ENCODE measurements at places on chromosomes 3 and 15.

- no peak for DNase-seq
Observed at GRCh38 chr3:186534113-186534669, 10.0 kb downstream of the CRYGS start.

- DNase-seq: no peak
Observed at GRCh38 chr15:34436126-34436955, 1.3 kb downstream of the GOLGA8A start.

DNA sequence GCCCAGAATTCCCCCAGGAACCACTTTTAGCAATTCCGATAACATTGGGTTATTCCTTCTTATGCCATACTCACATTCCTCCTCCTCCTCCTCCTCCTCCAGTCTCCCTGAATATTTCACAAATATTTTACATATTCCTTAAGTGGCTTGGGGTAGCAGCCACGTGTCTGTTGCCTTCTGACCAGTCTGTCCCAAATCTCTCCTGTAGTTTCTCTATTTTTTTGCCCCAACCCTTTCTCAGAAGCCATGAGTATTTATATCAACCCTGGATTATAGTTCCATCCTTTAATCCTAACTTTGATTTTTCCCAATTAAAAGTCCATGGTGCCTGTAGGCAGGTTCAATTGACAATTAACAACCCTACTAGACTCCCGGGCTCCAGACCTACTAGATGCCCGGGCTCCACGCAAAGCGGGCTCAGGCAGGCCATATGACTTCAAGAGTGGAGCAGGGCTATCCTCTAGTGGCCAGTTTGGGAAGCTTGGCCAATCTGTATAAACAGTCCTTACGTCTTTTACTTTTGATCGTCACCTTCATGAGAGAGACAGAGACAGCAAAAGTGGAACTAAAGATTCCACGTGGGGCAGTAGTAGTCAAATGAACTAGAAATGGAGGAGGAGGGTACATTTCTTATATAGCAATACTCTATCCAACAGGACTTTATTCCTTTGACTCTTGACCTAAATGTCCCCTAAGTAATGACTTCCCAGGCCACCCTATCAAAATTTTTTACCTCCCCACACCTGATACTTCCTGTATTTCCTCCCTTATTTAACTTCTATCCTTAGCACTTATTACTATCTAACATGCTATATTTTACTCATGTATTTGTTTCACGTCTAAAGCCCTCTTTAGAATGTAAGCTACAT, 69.7 kb downstream of the USF3 start:
- no peak for DNase-seq

- DNase-seq: no peak
Observed at GRCh38 chr3:149382101-149382467, 4.6 kb upstream of the TM4SF1 start.

DNA sequence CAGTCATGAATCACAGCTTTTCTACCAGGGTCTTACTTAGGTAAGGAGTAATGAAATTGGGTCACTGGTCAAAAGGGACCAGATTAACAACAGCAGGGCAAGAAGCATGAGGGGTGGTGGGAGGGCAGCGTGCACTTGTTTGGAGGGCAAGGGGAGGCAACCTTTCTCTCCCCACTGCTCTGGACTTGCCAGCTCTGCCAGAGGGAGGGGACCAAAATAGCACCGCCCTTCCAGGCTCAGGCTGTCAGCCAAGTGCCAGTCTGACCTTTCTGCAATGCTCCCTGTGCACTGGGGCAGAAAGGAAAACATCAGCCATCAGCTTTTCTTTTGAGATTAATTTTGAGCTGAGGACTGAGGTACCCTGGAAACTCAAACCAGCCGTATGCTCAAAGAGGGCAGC, 4.5 kb upstream of the ULK3 start:
- no peak for DNase-seq

GRCh38 chr15:36951731-36952247, 148.6 kb downstream of the MEIS2 start:
- no peak for DNase-seq

- no peak for DNase-seq
Observed at GRCh38 chr3:133835418-133835743, 29.8 kb downstream of the SRPRB start.

- no peak for DNase-seq
Observed at GRCh38 chr15:35506272-35506870, 39.6 kb downstream of the DPH6 start.

GRCh38 chr3:157103280-157103679, 56.7 kb downstream of the CCNL1 start:
- no peak for DNase-seq

- no peak for DNase-seq
Observed at GRCh38 chr15:81723701-81724100, 322.1 kb downstream of the MEX3B start.

DNA sequence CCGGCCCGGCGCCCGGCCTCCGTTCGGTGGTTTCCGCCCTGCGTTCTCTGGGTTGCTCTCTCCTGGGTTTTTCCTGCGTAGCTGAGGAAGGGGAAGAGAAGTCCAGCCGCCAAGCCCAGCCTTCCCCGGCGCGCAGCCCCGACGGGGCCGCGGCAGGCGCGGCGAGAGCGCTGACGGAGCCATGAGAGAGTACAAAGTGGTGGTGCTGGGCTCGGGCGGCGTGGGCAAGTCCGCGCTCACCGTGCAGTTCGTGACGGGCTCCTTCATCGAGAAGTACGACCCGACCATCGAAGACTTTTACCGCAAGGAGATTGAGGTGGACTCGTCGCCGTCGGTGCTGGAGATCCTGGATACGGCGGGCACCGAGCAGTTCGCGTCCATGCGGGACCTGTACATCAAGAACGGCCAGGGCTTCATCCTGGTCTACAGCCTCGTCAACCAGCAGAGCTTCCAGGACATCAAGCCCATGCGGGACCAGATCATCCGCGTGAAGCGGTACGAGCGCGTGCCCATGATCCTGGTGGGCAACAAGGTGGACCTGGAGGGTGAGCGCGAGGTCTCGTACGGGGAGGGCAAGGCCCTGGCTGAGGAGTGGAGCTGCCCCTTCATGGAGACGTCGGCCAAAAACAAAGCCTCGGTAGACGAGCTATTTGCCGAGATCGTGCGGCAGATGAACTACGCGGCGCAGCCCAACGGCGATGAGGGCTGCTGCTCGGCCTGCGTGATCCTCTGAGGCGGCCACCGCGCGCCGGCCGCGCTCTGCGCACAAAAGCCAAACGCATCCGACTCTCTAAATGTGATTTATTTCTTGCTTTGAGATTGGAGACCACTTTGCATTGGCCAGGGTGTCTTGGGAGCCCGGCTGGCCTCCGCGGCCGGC, 727 bp downstream of the RAP2B start:
- no peak for DNase-seq

- DNase-seq: no peak
Observed at GRCh38 chr3:65145680-65146079, 457.9 kb upstream of the ADAMTS9 start.

- no peak for DNase-seq
Observed at GRCh38 chr3:40997711-40998519, 201.4 kb upstream of the CTNNB1 start.

- no peak for DNase-seq
Observed at GRCh38 chr3:126773783-126774182, 69.7 kb downstream of the CHCHD6 start.

DNA sequence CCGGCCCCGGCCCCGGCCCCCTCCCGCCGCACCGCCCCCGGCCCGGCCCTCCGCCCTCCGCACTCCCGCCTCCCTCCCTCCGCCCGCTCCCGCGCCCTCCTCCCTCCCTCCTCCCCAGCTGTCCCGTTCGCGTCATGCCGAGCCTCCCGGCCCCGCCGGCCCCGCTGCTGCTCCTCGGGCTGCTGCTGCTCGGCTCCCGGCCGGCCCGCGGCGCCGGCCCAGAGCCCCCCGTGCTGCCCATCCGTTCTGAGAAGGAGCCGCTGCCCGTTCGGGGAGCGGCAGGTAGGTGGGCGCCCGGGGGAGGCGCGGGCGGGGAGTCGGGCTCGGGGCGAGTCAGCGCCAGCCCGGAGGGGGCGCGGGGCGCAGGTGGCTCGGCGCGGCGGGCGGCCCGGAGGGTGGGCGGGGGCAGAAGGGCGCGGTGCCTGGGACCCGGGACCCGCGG, 352 bp downstream of the CHRD start:
- no peak for DNase-seq

DNA sequence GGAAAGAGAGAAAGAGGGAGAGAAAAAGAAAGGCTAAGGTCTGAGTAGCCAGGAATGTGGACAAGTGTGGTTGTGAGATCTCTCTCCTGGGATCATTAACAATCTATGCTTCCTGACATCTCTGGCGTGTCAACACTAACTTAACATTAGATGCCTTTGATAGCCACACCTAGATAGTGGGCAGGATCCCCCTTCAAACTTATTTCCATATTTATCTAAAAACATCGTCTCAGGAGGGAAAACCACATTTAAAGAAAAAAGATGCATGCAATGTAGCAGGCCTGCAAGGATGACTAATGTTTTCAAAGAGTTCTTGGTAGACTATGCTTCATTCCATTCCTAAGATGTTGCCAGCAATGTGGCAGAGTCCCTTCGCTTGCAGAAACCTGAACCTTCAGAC, 80.9 kb downstream of the MLH1 start:
- DNase-seq: no peak

- no peak for DNase-seq
Observed at GRCh38 chr15:64568765-64569164, 108.4 kb downstream of the ZNF609 start.

GRCh38 chr15:52232327-52232726, 41.1 kb upstream of the GNB5 start:
- DNase-seq: no peak

GRCh38 chr3:149547954-149548668, 73.6 kb downstream of the TM4SF4 start:
- DNase-seq: no peak

- no peak for DNase-seq
Observed at GRCh38 chr3:62567097-62568021, 194.0 kb upstream of the FEZF2 start.

DNA sequence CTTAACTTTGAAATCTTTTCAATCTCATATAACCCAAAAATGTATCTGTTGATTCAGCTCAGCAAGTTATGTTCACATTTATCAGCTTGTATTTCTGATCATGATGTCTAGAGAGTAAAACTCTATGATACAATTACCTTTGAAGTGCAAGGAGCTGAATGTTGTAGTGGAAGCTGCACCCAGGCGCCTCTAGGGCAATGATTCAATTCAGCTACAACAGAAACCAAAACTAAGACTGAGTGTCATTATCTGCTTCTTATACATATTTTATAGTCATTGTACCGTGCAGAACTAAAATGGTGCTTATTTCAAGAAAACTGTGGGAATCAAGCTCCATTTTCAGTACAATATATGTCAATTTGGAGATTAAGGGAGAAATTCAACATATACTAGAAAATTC, 1237.5 kb downstream of the ZPLD1 start:
- no peak for DNase-seq

DNA sequence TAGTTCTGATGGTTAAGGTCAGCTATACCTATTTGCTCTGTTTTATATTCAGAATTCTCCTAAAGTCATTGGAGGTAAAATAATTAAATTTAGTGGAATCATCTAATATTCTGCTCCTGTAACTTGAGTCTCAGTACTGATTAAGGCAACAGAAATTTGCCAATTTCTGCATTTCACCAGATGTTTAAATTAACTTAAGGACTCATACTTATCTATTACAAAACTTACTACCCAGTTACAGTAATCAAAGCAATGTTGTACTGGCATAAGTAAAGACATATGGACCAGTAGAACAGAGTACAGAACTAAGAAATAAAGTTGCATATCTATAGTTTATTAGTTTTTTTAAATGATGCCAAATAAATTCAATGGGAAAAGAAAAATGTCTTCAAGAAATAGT, 1043.8 kb downstream of the OTOL1 start:
- no peak for DNase-seq

GRCh38 chr15:40256638-40257235, 17.9 kb downstream of the PAK6 start:
- no peak for DNase-seq

- DNase-seq: no peak
Observed at GRCh38 chr15:80179935-80180334, 27.1 kb downstream of the FAH start.

DNA sequence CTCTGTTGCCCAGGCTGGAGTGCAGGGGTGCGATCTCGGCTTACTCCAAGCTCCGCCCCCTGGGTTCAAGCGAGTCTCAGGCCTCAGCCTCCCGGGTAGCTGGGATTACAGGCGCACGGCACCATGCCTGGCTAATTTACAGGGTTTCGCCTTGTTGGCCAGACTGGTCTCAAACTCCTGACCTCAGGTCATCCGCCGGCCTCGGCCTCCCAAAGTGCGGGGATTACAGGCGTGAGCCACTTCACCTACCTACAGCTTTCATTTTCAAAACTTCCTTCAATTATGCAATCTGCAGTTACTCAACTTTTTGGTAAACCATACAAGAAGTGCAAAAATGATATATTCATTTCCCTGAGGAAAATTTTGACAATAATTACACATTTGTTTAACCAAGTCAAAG, 14.0 kb downstream of the NANOGP8 start:
- no peak for DNase-seq

DNA sequence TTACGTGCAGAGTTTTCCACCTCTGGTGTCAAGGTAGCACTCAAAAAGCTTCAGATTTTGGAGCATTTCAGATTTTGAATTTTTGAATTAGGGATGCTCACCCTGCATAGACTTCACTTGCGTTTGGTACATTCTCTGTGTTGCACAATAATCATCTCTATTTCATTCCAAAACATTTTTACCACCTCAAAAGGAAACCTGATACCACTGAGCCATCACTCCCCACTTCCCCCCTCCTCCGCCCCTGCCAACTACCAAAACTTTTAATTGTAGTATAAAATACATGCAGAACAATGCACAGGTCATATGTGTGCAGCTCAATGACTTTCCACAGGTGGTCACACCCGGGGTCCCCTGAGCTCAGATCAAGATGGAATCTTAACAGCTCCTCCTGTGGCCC, 208.8 kb downstream of the SV2B start:
- DNase-seq: no peak

- DNase-seq: no peak
Observed at GRCh38 chr3:101903451-101903871, 54.1 kb downstream of the NFKBIZ start.

GRCh38 chr15:70347321-70348225, 249.9 kb upstream of the TLE3 start:
- no peak for DNase-seq

- DNase-seq: no peak
Observed at GRCh38 chr15:41838400-41838897, at the start of gene PLA2G4B. PLA2G4B (plus strand) TSS chr15:41838847; CDS start chr15:41838914, 67 bp downstream.

- no peak for DNase-seq
Observed at GRCh38 chr3:184786280-184786941, 25.6 kb upstream of the VPS8 start.

- no peak for DNase-seq
Observed at GRCh38 chr3:195512798-195513345, 30.3 kb downstream of the PPP1R2 start.

GRCh38 chr15:61755467-61755866, 304.8 kb downstream of the VPS13C start:
- no peak for DNase-seq

- DNase-seq: no peak
Observed at GRCh38 chr3:30473374-30474051, 132.9 kb upstream of the TGFBR2 start.

DNA sequence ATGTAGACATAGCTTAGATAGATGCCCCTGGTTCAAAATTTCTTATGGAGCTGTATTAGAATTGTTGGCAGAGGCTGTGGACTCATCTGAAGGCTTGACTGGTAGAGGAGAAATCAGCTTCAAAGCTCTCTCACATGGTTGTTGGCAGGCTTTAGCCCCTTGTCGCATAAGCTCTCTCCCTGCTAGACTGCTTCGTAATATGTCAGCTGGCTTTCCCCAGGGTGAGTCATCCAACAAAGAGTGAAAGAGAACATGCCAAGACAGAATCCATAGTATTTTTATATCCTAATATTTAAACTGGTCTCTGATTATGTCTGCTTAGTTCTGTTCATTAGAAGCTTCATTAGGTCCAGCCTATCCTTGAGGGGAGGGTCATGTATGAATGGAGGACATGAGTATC, 427.4 kb upstream of the NAALADL2 start:
- no peak for DNase-seq

Measured in stimulated activated CD4-positive, alpha-beta T cell treated with anti-CD3 and anti-CD28 coated beads, Interleukin-1b, Interleukin-23, amount 100 ng/mL, for 1 hour (primary cell).